ENCODE measurements at places on chromosomes 16 and 17. TPM values are rescaled to one million over a fixed set of nuclear protein-coding genes. Genes with fewer than 3 reads are reported as not detected.

STX1B gene
- total RNA-seq, result not detected

TMEM98 gene
- total RNA-seq, result 22.0 TPM

PPM1D gene
- total RNA-seq, result 24.6 TPM

ABAT gene
- total RNA-seq, result 2.7 TPM

TNK1 gene
- total RNA-seq, result 0.49 TPM

BCAR1 gene
- total RNA-seq, result 200 TPM

TBC1D3C gene
- not detected for total RNA-seq

CBX2 gene
- 12.5 TPM for total RNA-seq

TMC8 gene
- total RNA-seq, result 0.16 TPM

FMNL1 gene
- total RNA-seq, result 2.7 TPM

All from bladder microvascular endothelial cell (primary cell).